ENCODE measurements at places on chromosomes 6 and 20. TPM values are rescaled to one million over a fixed set of nuclear protein-coding genes. Genes with fewer than 3 reads are reported as not detected.

DNA sequence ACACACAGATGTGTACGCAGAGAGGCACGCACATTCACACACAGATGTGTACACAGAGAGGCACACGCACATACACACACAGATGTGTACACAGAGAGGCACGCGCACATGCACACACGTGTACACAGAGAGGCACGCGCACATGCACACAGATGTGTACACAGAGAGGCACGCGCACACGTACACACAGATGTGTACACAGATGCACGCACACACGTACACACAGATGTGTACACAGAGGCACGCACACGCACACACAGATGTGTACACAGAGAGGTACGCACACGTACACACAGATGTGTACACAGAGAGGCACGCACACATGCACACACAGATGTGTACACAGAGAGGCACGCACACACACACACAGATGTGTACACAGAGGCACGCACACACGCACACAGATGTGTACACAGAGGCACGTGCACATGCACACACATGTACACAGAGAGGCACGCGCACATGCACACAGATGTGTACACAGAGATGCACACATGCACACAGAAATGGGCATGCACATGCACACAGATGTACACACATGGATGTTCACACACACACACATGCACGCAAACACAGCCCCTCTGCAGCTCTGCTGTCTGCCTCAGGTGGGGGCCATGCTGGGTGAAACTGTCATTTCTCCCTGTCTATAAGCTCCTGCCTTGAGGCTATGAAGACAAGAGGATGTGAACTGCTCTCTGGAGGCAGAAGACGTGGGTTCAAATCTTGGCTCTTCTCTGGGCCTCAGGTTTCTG, 14.3 kb upstream of the MYT1 start:
- no peaks in the 10 kb centered on the region for H3K36me3 ChIP-seq
- H3K4me3 ChIP-seq, result no peak overlapping the region
- no peaks in the 10 kb centered on the region for H3K27me3 ChIP-seq
- no peaks in the 10 kb centered on the region for H3K4me1 ChIP-seq

- H3K36me3 ChIP-seq, result no peaks in the 10 kb centered on the region
- no peak overlapping the region for H3K27ac ChIP-seq
- H3K27me3 ChIP-seq, result no peaks in the 10 kb centered on the region
Measured at GRCh38 chr20:44314870-44315269, 3.9 kb upstream of the FITM2 start.

GRCh38 chr6:67362976-67363375, 1272.1 kb upstream of the ADGRB3 start:
- H3K27ac ChIP-seq, result no peak overlapping the region
- H3K27me3 ChIP-seq, result no peaks in the 10 kb centered on the region
- H3K4me3 ChIP-seq, result no peak overlapping the region
- H3K36me3 ChIP-seq, result no peaks in the 10 kb centered on the region
- DNase-seq, result no peak

DNA sequence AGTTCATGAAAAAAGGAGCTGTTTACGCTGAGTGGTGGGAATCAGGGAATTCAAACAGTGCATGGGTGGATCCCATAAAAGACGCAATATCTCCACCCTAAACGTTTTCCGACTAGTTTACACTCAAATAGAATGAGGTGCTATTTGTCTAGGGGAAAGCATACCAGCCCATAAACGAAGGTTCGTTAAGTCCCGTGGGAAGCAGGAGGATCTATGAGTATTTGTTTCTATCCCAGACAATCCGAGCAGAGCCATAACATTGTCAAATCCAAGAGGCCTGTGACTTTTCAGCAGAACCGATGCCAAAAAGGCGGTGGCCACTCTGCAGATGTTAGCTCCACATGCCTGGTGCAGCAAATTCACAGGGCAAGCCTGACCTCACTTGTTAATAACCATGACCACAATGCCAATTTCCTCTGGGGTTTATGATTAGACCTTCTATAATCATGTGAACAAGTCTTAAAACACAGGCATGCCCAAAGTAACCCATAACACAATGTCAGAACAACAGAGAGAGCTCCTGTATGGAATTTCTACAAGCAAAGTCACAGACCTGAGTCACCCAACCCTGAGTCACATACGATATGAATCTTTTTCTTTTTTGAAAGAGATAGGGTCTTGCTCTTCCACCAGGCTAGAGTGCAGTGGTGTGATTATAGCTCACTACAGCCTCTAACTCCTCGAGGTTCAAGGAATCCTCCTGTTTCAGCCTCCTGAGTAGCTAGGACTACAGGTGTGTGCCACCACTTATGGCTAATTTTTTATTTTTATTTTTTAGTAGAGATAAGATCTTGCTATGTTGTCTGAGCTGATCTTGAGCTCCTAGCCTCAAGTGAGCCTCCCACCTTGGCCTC, 123.3 kb downstream of the KIF13A start:
- H3K27me3 ChIP-seq, result no peaks in the 10 kb centered on the region
- H3K4me1 ChIP-seq, result peaks cover 6% of the 10 kb centered on the region
- H3K36me3 ChIP-seq, result no peaks in the 10 kb centered on the region
- peak overlapping the region; percentile 97 for H3K27ac ChIP-seq
- DNase-seq, result no peak

GRCh38 chr20:47620808-47621805, 119.4 kb downstream of the NCOA3 start:
- H3K4me1 ChIP-seq, result no peaks in the 10 kb centered on the region
- no peaks in the 10 kb centered on the region for H3K27me3 ChIP-seq

DNA sequence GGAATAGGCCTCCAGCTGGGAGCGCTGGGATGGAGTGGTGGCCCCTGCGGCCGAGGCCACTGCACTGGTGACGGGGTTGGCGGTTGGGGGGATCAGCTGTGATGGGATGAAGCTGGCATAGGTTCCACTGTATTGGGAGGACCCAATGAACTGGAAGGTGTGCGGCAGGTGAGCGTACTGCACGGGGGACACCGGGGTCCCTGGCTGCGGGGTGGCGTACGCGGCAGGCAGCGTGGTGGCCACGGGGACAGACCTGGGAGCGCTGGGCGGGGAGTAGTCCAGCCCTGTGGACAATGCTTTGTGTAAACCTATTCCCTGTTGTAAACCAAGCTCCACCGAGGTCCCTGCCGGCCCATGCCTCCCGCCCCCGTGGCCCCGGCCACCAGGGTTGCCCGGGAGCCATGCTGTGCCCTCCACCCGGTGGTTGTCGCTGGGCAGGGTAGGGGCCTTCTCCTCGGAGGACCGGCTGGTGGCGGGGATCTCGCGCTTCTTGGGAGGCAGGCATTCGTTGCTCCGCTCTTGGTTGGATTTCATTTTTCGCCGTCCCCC, 89.5 kb downstream of the GMPR start:
- H3K4me3 ChIP-seq, result no peak overlapping the region
- H3K4me1 ChIP-seq, result no peaks in the 10 kb centered on the region
- H3K27me3 ChIP-seq, result no peaks in the 10 kb centered on the region
- no peak overlapping the region for H3K27ac ChIP-seq
- no peak for DNase-seq

GRCh38 chr6:140809694-140810101, 1323.0 kb upstream of the GJE1 start:
- H3K4me3 ChIP-seq, result no peak overlapping the region
- peaks cover 1% of the 10 kb centered on the region for H3K4me1 ChIP-seq
- no peaks in the 10 kb centered on the region for H3K27me3 ChIP-seq
- no peak for DNase-seq

DNA sequence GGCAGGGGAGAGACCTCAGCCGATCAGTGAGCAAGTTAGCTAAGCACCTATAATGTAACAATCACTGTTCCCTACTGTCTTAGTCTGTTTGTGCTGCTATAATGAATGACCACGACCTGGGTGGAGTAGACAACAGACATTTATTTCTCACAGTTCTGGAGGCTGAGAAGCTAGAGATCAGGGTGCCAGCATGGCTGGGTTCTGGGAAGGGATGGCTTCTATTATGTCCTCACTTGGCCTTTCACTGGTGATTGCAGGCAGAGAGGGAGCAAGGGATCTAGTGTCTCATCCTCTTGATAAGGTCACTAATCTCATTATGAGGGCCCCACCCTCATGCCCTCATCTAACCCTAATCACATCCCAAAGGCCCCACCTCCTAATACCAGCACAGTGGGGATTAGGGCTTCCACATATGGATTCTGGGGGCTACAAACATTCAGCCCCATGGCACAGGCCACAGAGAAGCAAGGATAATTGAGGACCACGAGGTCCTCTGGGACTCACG, 162.5 kb downstream of the CD83 start:
- no peaks in the 10 kb centered on the region for H3K27me3 ChIP-seq
- H3K4me3 ChIP-seq, result no peak overlapping the region
- H3K27ac ChIP-seq, result no peak overlapping the region
- H3K4me1 ChIP-seq, result no peaks in the 10 kb centered on the region

DNA sequence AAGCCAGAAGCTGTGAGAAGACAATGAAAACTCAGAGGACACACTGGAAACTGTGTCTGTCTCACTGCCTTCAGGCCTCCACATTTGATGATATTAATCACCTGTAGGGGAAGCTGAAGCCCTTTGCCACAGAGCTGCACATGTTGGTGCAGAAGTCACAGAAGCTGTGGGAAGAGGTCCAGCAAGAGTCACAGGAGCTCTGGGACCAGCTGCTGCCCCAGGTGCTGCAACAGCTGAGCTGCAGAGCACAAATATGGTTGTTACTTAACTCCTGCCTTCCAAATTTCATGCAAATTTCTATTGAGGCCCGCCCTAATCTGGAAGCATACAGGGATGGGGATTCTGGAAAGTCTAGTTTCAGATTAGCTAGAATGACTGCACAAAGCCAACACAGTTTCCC, 169.3 kb downstream of the OGFRL1 start:
- DNase-seq, result no peak
- H3K4me3 ChIP-seq, result no peak overlapping the region
- H3K27me3 ChIP-seq, result no peaks in the 10 kb centered on the region
- no peak overlapping the region for H3K27ac ChIP-seq
- H3K4me1 ChIP-seq, result no peaks in the 10 kb centered on the region

DNA sequence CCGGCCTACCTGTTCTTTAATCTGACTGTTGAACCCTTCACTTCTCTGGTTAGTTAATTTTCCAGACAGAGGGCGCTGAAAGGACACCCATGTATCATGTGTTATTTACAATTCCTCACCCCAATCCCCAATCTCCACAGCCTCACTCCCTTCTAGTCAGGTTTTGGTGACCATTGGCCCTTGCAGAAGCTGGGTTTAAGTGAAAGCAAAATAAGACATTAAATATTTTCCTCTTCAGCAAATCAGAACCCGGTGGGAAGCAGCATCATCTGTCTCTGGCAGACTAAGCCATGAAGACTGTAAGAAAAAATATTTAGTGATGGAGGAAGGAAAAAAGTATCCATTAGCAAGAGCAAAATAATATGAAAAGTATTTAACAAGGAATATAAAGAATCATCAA, 9.4 kb upstream of the HLA-DQA1 start:
- no peaks in the 10 kb centered on the region for H3K36me3 ChIP-seq
- DNase-seq, result peak; percentile 72
- H3K27ac ChIP-seq, result no peak overlapping the region
- H3K27me3 ChIP-seq, result no peaks in the 10 kb centered on the region
- no peak overlapping the region for H3K4me3 ChIP-seq
- H3K4me1 ChIP-seq, result no peaks in the 10 kb centered on the region

DNA sequence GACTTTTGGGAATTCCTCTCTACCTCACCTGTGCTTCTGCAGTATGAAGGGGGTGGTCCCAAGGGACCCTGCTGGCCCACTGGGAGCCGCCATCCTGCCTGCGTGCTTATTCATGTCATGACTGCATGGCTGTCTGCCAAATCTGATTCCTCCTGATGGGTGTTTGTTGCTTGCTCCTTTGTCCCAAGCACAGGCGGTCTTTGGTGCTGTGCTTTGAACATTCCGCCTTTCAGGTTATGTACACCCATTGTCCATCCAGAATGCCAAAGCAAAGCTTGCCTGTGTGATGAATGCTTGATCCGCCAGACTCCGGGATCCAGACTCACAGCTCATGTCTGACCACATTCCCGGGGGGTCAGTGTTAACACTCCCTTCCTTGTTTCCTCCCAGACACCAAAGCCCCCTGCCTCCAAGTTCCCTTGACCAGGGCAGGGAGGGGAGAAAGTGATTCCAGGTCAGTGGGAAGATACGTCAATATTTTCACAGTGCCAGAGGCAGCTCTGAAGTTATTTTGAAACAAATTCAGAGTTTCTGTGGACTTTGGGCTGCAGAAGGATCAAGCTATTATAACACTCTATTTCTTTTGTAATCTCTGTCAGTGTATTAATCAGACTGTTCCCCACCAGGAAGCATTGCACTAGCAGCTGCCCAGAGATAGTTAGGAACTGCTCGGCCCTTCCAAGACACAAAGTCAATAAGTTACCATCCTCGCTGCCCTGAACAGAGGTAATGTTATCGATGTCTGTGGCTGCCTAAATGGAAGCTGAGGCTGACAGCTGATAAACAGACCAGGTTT, 9.5 kb downstream of the DAAM2 start:
- H3K36me3 ChIP-seq, result no peaks in the 10 kb centered on the region
- peak overlapping the region; percentile 59 for H3K27ac ChIP-seq
- no peaks in the 10 kb centered on the region for H3K27me3 ChIP-seq
- DNase-seq, result no peak
- H3K4me1 ChIP-seq, result peaks cover 5% of the 10 kb centered on the region

GRCh38 chr6:111521497-111522270, 38.7 kb upstream of the REV3L start:
- no peaks in the 10 kb centered on the region for H3K4me1 ChIP-seq
- DNase-seq, result no peak
- H3K36me3 ChIP-seq, result no peaks in the 10 kb centered on the region
- no peak overlapping the region for H3K27ac ChIP-seq

DNA sequence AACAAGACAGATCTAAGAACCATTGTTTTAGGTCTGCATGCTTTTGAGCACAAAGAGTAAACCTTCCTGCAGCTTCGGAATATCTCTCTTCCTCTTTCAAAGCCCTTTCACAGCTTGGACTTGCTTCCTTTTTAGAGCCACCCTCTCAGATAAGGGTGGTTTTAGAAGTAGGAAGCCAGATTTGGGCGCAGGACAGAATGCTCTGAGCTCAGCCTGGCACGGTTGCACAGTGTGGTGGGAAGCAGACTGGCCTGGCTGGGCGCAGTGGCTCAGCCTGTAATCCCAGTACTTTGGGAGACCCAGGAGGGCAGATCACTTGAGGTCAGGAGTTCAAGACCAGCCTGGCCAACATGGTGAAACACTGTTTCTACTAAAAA, 35.6 kb upstream of the PNRC1 start:
- H3K36me3 ChIP-seq, result no peaks in the 10 kb centered on the region
- DNase-seq, result peak; percentile 69
- H3K27me3 ChIP-seq, result no peaks in the 10 kb centered on the region
- H3K27ac ChIP-seq, result no peak overlapping the region
- no peak overlapping the region for H3K4me3 ChIP-seq

DNA sequence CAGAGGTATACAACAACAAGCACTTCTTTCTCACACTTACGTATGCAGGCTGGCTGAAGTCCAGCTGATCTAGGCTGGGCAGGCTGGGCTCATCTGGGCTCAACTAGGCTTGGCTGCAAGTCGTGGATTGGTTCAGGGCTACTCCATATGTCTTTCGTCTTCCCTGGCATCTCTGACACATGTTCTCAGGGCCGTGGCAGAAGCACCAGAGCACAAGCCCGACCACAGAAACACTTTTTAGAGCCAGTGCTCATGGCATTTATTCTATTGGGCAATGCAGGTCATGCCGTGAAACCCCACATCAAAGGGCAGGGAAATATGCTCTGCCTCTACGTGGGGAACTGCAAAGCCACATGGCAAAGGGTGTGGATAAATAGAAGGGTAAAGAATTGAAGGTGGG, 93.8 kb downstream of the RIN2 start:
- no peaks in the 10 kb centered on the region for H3K36me3 ChIP-seq
- H3K4me1 ChIP-seq, result peaks cover 10% of the 10 kb centered on the region
- no peaks in the 10 kb centered on the region for H3K27me3 ChIP-seq

Gene ADGRB3
- 5.4 TPM for total RNA-seq

Gene SLC17A3
- not detected for total RNA-seq

Gene GMPR
- total RNA-seq, result 17.3 TPM

Gene MDFI
- 9.3 TPM for total RNA-seq

Gene CST7
- 3.1 TPM for total RNA-seq

Gene CCN2
- 588 TPM for total RNA-seq

Gene SPTLC3
- 12.1 TPM for total RNA-seq

Gene ALDH8A1
- total RNA-seq, result 1.6 TPM

Gene MAD2L1BP
- 13.6 TPM for total RNA-seq

Gene RCAN2
- total RNA-seq, result 87.3 TPM

Gene ADGRF5
- total RNA-seq, result 28.7 TPM

All from aorta (tissue), 5 donors.